K562 (cell line): ENCODE measurements at places on chromosomes 16 and 17.

DNA sequence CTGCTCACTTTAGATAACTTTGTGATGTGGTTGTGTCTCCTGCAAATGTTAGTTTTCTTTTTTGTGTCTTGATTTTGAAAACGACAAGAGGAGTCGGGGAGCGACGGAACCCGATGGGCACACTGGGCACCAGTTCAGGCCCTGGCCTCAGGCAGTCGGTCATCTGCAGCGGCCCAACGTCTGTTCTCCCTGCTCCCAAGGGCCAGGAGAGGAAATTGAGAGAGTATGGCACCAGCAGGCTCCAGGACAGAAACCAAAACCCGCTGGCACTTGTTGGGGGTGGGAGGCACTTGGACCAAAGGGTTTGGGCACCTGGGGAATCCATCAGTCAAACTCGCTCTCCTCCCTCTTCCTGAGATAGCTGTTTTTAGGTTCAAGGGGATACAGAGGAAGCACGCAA lies 17.2 kb downstream of the RBFOX3 start:
- no peaks in the 10 kb centered on the region for H3K4me1 ChIP-seq
- H3K4me3 ChIP-seq, result no peak overlapping the region
- H3K27ac ChIP-seq, result no peak overlapping the region
- DNase-seq, result no peak
- H3K27me3 ChIP-seq, result peaks cover 36% of the 10 kb centered on the region

DNA sequence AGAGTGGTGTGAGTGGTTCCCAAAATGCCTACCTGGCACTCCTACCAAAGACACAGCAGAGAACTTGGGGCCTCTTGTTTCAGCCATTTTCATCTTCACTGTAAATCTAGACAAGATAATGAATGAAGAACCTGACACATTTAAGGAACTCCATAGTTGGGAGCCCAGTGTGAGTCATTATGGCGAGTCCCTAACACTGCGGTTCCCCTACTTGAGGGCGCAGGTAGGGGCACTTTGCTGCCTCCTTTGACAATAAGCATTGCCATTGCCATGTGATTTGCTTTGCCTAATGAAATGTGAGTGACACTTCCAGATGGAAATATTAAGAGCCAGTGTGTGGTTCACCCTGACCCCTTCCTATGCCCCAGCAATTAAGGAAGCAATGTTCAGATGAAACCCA lies 517.6 kb downstream of the MAF start:
- no peaks in the 10 kb centered on the region for H3K36me3 ChIP-seq
- H3K4me1 ChIP-seq, result no peaks in the 10 kb centered on the region

- no peak overlapping the region for H3K4me3 ChIP-seq
- H3K4me1 ChIP-seq, result peaks cover 38% of the 10 kb centered on the region
- no peaks in the 10 kb centered on the region for H3K36me3 ChIP-seq
- DNase-seq, result no peak
- peaks cover 28% of the 10 kb centered on the region for H3K27me3 ChIP-seq
These were observed 25.3 kb downstream of the TBC1D16 start for GRCh38 chr17:80010283-80010858.

DNA sequence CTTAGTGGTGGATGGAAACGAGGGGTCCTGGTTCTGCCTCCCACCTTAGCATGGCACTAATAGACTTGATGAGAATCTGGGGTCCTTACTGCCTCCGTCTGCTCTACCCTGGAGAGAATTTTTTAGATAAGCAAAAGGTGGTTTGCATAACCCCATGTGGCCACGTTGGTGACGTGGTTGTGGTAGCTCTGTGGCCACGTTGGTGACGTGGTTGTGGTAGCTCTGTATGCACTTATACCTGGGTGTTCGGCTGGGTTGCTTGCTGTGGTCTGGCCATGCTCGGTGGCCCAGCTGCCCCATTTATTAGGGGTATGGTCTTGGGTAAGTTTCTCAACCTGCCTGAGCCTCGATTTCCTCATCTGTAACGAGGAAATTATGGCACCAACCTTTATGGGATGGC lies 13.0 kb downstream of the SPIRE2 start:
- H3K36me3 ChIP-seq, result 0 out of 3 replicates have a peak, but pooled peaks cover 1% of the 10 kb centered on the region
- no peak overlapping the region for H3K27ac ChIP-seq
- H3K27me3 ChIP-seq, result no peaks in the 10 kb centered on the region
- DNase-seq, result no peak
- peaks cover 3% of the 10 kb centered on the region; the same call in 1 of the 3 replicates for H3K4me1 ChIP-seq

DNA sequence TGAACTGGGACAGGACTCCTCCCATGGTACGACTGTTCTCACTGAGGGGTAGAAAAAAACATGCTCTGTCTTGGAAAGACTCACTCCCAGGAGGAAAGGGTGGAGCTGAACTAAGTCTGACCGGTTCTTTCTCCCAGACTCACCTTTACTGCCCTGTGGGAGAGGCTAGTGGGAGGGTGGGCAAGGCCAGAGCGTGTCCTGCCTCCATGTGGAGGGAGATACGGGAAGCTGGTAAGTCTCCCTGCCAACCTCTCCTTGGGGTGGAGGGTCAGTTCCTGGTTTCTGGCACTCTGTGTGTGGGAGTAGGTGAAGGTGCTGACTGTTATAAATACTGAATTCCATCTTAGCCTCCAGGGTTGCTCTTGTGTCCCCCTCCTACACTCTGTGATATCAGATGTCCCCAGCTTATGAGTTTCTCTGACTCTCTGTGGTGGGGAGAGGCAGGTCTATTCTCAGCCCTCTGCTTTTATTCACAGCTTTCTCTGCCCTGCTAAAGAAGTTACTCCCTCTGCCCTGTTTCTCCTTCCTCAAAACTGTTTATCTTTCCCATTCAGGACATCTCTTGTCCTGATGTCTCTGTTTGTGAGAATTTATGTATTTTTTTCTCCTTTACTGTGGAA lies 26.9 kb upstream of the FAM20A start:
- H3K4me3 ChIP-seq, result no peak overlapping the region
- H3K36me3 ChIP-seq, result no peaks in the 10 kb centered on the region
- no peaks in the 10 kb centered on the region for H3K4me1 ChIP-seq

GRCh38 chr16:12323007-12323758 lies 346.6 kb downstream of the SNX29 start:
- no peaks in the 10 kb centered on the region for H3K4me1 ChIP-seq
- no peak for DNase-seq
- H3K36me3 ChIP-seq, result no peaks in the 10 kb centered on the region
- H3K27me3 ChIP-seq, result peaks cover 3% of the 10 kb centered on the region; the same call in 2 of the 3 replicates
- H3K4me3 ChIP-seq, result no peak overlapping the region
